Ovary (tissue), 10 donors: ENCODE measurements at places on chromosomes 1 and 21. TPM values are rescaled to one million over a fixed set of nuclear protein-coding genes. Genes with fewer than 3 reads are reported as not detected.

Gene CNTN2
- total RNA-seq = not detected

Gene RAB25
- 38.6 TPM for total RNA-seq

- no peak for DNase-seq
Measured at GRCh38 chr1:170978371-170978910, 43.1 kb downstream of the MROH9 start.

- no peak for DNase-seq
Measured at GRCh38 chr21:25838809-25839208, 104.0 kb downstream of the GABPA start.

GRCh38 chr1:54653036-54653435 is 11.4 kb downstream of the MROH7 start:
- no peak for DNase-seq

DNA sequence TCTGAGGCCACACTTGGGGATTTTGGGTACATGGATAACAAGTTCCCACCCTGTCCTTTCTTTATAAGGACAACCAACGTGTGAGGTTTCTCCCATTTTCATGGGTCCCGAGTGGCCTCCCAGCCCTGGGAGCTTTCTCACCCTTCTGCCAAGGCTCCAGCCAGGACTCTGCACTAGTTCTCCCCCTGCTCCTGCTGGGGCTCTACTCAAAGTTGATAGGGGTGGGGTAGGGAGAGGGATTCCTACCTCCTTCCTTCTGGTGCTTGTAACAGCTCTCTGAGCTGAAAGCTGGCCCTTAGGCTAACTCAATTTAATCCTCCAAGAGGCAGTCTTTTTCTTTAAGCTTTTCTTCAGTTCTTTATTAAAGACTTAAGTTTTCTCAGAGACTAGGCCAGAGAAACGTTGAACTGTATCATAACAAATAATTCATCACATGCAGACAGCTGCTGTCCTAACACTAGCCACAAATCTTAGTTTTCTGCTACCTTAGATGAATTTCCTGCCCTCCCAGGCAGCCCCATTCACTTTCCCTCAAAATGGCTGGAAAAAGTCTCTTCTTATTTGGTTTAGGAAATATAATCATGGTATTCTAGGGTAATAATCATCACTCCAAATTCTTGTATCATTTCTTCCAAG is 22.4 kb upstream of the DR1 start:
- DNase-seq = no peak

DNA sequence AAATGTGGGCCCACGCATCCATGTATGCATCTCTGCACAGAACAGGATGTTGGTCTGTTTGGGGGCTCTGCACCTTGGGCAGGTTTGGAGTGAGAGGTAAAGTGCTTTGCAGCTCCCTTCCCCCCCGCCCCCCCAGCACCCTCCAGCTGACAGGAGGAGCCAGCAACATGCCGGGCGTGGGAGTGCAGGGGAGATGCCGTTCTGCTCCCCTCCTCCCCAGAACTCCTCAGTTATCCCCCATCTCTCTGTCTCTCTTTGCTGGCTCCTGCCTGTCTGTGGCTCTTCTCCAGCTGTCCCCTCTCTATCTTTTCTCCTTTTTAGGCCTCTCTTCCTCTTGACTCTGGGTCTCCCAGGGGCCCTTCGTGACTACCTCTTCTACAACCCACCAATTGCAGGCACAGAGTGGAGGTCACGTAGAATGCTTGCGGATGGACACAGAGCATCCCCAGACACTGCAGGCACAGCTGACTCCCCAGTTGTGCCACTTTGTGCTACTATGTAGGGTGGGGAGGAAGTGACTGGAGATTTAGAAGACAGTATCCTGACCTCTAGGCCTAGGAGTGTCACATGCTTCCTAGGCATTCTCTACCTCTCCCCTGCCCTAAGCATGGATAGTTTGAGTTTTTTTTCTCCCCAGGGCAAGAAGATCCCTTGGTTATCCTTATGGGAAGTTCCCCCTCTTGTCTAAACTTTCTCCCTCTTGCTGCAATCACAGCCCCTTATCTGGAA is 1.7 kb upstream of the RORC start:
- no peak for DNase-seq

GRCh38 chr21:37665230-37666024 is 250.8 kb downstream of the KCNJ6 start:
- DNase-seq = no peak

DNA sequence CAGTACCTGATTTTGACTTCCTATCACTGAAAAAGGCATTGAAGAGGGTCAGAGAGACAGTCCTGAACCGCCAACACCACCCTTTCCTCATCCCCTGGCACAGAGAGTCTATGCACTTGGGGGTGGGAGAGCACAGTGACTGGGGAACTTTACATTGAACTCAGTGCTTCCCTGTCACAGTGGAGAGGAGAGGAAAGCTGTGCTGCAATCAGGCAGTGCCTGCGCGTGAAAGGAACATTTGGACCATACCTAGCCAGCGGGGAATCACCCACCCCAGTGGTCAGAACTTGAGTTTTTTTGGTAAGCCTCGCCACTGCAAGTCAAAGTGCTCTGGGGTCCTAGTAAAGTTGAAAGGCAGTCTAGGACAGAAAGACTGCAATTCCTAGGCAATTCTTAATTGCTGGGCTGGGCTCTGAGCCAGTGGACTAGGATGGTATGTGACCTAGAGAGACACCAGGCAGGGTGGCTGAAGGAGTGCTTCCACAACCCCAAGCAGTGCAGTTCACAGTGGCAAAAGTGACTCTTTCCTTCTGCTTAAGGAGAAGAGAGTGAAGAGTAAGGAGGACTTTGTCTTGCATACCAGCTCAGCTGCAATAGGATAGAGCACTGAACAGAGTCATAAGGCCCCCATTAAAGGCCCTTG is 9.4 kb upstream of the HENMT1 start:
- no peak for DNase-seq

DNA sequence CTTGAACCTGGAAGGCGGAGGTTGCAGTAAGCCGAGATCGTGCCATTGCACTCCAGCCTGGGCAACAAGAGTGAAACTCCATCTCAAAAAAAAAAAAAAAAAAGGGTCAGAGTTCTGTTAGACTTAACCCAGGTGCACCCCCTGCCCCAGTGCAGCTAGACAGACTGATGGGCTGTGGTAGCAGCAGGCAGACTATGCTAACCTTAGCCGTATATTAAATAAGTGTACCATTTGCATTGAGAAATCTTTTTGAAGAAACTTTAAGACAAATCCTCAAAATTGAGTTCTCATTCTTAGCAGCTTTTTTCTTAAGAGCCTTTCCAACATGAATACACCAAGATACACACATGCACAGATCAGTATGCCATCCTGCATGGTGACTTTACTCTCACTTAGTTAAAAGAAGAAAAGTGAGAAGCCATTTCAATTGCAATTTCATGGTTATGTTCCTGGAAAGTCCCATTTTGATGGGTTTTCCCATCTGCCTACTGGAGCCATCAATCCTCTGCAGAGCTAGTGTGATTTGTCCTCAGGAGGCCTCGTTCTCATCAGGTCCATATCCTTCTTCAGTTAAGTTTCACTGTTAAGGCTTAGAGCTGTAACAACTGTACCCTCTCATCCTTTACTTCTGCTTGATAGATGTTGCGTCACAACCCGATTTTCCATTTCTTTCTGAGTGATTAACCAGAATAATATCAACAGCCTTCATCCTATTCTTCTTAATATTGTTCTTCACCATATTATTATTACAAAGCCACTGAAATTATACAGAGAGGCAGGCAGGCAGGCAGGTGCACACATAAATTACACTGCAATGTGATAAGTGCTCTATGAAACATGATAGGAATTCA is 7.3 kb downstream of the FCRLB start:
- no peak for DNase-seq

DNA sequence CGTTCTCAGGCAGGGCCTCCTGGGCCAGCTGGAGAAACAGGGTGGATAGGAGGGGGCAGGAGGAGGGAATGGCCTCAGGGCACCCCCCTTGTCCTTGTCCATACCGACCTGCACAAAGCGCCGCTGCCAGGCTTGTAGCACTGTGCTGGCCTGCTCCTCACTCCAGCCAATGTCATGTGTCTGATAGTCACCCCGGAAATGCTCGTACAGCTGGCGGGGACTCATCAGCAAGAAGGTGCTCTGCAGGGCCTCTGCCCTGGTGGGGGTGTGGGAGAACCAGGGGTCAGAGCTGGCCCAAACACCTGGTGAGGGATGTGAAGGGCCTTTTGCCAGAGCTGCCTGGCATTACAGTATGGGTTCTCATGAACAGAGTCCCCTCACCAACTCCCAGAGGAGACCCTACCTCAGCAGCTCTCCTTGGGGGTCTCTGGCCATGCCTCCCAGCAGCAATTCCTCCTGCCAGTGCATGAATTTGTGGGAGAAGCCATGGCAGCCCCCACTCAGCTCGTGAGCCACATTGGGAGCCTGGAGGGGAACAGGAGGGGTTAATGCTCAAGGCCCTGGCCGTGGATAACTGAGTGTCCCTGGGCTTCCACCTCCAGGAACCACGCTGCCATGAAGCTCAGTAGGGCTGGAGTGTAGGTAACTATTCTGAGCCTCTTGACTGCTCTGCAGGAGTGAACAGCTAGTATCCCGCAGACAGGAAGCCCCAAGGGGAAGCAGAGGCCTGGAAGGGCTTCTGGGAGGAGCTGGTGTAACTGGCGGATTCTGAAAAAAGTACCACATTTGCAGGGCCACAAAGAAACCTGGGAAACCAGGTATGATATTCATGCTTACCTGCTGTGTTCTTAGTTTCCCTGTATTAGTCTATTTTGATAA is 13.3 kb downstream of the PTCH2 start:
- DNase-seq = no peak

GRCh38 chr1:10694274-10694632 is 102.2 kb downstream of the CASZ1 start:
- no peak for DNase-seq

- DNase-seq = no peak
Measured at GRCh38 chr1:190975827-190976226, 498.2 kb upstream of the BRINP3 start.

DNA sequence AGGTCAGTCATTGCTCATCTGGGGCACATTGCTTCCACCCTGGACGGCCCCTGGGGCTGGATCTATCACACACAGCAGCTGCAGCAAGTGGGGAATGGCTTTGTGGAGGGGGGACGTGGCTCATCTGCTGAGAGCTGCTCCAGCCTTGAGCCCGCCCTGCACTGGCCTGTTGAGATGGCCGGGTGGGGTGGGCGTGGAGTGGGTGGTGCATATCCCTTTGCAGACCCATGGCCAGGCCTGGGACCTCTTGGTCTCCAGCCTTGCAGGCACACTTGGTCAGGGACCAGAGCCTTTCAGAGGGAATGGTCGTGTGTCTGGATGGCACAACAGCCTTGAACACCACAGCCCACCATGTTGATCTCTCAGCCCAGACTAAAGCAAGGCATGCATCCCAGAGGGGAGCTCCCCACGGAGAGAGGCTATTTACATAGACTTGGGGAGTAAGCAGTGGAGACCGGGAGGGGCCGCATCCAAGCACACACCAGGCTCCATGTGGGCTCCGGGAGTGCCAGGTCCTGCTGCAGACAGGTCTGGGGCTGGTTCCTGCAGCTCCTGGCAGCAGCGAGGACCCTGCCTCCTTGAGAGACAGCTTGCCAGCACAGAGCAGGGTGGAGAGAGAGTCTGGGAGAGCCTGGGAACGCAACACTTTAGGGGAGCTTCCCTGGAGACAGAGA is 52.8 kb upstream of the SELENON start:
- no peak for DNase-seq
